ENCODE measurements at places on chromosomes 2 and 18.

DNA sequence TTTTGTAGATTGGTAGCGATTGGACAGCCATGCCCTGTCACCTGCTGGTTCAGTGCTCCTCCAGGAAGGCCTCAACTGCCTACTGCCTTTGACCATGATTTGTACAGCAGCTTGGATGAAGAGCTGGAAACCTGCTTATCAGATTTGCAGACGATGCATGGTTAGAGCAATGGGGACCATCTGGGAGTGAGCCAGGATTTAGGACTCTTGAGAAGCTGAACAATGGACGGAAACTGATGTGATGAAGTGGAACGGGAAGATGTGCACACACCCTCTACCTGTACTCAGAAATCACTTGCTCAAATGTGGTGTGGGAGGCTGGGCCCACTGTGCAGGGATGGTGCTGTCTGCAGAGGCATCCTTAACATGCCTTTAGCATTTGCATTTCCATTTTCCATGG, 57.2 kb downstream of the NCK2 start:
- no peak for DNase-seq

DNA sequence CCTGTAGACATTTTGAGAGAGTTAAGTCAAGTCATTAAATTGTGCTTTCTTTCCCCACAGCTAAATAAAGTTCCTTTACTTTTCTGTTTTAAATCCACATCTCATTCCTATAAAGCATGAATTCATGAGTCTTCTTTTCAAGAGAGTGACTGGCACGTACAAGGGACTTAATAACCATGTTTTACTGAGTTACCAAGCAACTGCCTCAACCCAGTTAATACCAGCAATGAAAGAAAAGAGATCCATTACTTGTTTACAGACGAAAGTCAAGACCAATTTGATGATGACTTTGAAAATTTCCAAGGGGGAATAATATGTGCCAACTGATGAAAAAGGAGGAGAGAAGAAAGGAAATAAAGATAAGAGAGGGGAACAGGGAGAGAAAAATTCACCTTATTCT, 1082.5 kb upstream of the GYPC start:
- DNase-seq = no peak

DNA sequence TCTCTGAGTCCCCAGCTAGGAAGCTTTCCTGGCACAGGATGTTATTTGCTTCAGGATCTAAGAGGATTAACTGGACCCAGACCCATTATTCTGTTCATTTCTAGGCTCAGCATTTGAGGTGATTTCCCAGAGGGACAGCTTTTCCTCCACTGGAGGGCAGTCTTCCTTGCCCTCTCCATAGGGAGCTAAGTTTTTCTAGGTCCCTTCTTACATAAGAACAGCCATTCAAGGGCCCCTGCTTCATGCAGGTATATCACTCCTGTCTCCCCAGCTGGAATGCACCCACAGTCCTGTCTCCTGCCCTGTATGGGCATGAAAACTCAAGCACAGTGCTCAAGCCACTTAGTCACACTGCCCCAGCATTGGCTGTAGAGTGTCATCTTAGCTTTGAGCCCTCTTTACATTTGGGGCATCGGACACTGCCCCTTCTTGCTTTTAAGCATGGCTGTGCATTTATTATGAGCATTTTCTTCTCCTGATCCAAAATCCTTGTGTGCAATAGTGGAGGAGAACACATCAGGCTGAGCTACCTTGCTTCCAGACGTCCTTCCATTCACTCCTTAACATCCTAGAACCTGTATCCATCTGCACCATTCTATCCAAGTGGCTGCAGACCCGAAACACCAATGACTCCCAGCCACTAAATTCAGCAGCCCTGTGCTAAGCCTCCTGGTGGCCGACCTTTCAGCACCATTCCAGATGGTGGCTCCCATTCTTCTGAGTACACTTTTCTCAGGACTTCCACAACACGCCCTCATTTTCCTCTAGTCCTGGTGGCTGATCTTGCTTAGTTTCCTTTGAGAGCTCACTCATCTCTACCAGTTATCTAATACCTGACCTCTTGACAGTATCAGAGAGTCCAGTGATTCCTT, 80.0 kb downstream of the COPS8 start:
- no peak for DNase-seq

- no peak for DNase-seq
These were observed 262.1 kb upstream of the KLHL14 start for GRCh38 chr18:33034945-33035344.

- no peak for DNase-seq
These were observed 102.4 kb upstream of the MGAT4A start for GRCh38 chr2:98833172-98833916.

GRCh38 chr2:37816686-37817085, 108.4 kb upstream of the RMDN2 start:
- no peak for DNase-seq

DNA sequence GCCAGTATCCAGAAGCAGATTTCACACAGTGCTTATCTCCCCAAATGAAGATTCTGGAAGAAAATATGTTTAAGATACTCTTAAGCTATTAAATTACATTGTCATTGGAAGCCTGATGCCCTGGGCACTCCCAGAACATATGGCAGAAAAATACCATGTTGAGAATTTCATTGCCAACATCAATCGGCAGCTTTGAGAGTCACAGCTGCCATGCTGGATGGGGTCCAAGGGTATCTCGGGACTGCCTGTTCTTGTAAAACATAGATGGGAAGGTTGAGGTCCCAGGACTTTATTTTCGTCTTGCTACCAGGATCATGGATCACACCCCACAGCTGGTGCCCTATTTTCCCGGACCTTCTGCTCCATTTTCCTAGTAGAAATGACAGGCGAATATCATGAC, 632.5 kb downstream of the SUCLG1 start:
- DNase-seq = no peak

- DNase-seq = no peak
These were observed 167.9 kb downstream of the HRH4 start for GRCh38 chr18:24628326-24628725.

- DNase-seq = no peak
These were observed 111.3 kb downstream of the HDAC4 start for GRCh38 chr2:239289545-239289944.

GRCh38 chr2:151930042-151930441, 101.8 kb upstream of the ARL5A start:
- DNase-seq = no peak

- DNase-seq = no peak
These were observed 28.4 kb downstream of the ARL4C start for GRCh38 chr2:234468503-234468902.

DNA sequence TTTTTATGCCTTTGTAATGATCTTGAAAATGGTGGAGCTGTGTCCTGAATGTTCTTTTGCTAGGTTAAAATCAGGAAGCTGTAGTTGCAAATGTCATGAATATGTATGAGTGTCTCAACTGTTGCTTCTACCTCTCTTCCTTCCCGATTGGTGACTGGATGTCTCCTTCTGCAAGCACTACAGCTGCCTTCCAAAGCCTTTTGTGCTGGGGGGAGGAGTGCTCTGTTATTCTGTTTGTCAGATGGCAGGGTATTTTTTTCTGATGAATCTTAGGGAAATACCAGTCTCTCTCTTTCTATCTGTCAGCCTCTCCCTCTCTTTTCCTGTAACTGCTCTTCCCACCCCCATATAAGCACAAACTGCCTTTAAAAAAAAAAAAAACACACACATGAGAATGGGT, 1396.3 kb upstream of the CELF4 start:
- no peak for DNase-seq

DNA sequence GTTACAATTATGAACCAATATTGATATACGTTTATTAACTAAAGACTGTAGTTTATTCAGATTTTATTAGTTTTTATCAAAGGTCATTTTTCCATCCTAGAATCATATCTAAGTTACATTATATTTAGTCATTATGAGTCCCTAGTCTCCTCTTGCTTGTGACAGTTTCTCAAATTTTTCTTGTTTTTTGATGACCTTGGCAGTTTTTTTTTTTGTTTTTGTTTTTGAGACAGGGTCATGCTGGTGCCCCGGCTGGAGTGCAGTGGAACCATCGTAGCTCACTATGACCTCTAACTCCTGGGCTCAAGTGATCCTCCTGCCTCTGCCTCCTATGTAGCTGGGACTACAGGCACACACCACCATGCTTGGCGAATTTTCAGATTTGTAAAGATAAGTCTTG, 18.3 kb upstream of the SLC39A10 start:
- no peak for DNase-seq

DNA sequence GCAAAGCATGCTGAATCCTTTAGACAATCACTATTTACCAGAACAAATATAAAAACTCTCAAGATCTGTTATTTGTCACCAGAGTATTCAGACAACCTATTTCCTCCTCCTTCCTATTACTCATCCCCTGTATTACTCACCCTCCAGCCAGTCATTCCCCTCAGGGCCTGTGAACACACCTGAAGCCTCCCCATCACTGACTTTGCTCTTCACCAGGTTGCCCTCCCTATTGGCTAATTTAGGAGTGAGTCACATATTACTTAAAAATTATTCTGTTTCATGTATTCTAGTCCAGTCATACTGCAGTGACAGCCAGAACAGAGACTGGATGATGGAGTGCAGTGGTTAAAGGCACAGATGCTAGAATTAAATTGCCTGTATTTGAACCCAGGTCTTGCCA, 3.7 kb upstream of the ATG16L1 start:
- DNase-seq = no peak

DNA sequence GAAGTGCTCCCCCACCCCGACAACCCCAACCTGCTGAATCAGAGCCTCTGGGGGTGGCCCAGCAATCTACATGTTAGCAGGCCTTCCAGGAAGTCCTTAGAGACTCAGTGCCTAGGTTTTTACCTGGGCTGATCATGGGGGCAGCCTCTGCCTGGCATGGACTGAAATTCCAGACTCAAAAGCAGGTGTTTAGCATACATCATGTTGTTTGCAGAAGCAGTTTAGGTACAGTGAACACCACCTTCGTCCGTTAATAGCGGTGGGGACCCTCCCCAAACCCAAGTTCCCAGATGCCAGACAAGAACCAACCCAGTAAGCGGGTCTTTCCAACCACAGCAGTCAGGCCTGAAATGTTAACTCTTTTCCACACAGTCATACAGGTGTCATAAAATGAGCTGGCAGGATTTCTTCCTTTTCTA, 26.4 kb upstream of the GALR1 start:
- no peak for DNase-seq

DNA sequence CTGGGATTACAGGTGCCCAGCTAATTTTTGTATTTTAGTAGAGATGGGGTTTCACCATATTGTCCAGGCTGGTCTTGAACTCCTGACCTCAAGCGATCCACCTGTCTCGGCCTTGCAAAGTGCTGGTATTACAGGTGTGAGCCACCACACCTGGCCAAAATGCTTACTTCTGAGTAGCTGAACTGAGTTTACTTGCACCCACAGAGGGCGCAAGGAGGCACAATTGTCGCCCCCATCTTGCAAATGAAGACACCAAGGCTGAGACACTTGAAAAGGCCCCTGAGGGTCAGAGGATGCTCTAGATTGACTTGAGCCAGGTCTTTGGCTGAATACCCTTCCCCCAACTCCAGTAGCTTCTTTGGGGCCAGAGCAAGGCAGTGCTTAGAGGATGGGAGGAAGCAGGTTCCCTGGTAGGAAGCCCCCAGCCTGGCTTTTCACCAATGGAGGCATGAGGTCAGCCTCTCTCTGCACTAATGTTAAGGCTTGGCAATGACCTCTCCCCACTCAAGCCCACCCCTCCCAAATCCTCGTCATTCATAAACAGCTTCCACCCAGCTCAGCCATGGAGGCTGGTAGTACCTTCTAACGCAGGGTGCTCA, 14.5 kb upstream of the KIF1A start:
- no peak for DNase-seq

DNA sequence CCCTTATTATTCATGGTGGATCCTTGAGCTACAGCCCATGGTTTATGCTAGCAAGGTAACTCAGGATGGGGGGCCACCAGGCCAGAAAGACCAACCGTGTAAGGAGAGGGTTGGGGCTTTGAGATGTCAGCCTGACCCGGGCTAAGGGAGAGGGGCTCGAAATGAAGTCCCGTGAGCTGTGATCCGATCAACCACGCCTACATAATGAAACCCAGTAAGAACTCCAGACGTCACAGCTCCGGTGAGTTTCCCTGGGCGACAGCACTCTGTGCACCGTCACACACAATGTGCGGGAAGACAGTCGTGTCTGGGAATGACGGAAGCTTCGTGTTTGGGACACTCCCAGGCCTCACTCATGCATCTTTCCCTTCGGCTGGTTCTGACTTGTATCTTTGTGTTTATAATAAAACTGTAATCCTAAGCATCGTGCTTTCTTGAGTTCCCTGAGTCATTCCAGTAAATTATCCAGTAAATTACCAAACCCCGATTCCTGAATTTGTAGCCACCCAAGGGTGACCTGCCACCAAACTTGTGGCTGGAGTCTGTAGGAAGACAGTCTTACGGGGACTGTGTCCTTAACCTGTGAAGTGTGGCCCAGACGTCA, 44.2 kb downstream of the CYP27C1 start:
- no peak for DNase-seq

GRCh38 chr18:44871771-44872170, 191.1 kb downstream of the SETBP1 start:
- DNase-seq = no peak

DNA sequence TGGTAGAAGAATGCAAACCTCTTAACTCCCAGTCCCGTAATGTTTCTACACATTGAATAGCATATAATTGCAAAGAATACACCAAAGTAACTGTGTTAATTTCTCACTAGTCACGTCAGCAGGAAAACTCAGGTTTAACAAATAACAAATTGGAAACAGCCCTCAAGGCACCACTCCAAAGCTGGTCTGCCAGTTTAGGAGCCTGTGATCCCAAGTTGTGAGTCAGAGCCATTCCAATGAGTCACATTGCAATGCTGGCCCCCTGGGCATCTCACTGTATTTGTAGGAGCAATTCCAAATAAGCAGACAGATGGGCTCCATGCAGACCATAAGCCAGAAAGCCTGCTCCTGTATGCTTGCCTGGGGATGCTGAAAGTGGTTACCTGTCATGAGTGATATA, 143.2 kb upstream of the SETBP1 start:
- DNase-seq = no peak

DNA sequence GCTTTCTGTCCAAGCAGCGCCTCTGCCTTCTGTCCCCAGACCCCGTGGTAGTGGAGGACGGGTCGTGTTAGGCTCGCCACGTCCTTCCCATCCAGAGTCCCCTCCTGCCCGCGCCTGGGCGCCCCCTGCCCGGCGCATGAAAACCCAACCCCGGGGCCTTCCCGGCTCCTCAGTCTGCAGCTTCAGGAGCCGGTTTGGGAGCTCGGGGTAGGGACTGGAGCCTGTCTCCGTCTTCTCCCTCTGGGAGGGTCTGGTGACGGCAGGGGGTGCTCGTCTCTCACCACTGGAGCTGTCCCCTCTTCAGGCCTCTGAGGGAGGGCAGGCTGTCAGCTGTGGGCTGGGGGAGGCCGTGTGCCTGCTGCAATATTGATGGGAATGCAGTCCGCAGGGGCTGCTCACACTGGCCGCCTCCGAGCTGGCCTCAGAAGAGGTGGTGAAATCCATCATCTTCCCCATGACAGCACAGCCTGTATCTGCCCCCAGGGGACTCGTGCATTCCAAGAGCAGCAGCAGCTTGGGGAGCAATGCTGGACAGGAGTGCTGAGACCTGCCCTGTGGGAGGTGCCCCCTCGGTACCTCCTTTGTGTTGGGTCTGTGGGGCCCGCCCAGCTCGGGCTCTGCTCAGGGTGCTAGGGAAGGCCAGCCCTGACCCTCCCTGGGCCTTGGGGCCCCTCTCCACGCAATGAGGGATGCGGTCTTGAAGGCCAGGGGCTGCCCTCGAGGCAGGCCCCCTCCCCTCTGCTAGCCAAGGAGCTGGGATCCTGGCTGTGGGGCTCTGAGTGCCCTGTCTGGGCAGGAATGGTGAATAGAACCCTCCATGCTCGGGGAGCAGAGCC, 17.8 kb upstream of the KLHL30 start:
- no peak for DNase-seq

- DNase-seq = no peak
These were observed 119.1 kb downstream of the BAZ2B start for GRCh38 chr2:159497256-159497655.

- DNase-seq = no peak
These were observed 12.6 kb downstream of the ERMN start for GRCh38 chr2:157312866-157313486.
